CD4-positive, CD25-positive, alpha-beta regulatory T cell (primary cell): ENCODE measurements at places on chromosomes 6 and 20. TPM values are rescaled to one million over a fixed set of nuclear protein-coding genes. Genes with fewer than 3 reads are reported as not detected.

GRCh38 chr20:5091902-5092301, 27.9 kb downstream of the PCNA start:
- no peak for DNase-seq
- no peak overlapping the region for H3K27ac ChIP-seq
- no peaks in the 10 kb centered on the region for H3K27me3 ChIP-seq
- no peak overlapping the region for H3K4me3 ChIP-seq

DNA sequence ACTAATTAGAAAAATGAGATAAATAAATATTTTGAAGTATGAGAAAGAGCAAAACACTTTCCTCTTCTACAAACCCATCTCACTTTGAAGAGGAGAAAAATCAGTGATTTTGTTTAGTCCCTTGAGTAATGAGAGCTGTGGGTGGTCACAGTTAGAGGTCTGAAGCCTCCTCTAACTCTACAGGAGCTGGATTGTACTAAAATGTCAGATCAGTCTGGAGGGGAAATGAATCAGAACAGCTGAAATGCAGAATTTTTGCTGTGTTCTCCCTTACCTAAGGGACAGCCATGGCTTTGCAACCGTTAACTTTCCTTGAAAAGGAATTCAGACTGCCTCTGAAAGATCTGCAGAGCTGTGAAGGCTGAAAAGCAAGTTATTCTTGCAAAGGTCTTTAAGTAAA, 11.4 kb upstream of the RFPL4B start:
- no peak overlapping the region for H3K27ac ChIP-seq
- H3K36me3 ChIP-seq, result no peaks in the 10 kb centered on the region
- H3K4me1 ChIP-seq, result no peaks in the 10 kb centered on the region
- H3K27me3 ChIP-seq, result peaks cover 2% of the 10 kb centered on the region

GRCh38 chr6:20866036-20866435, 331.8 kb downstream of the CDKAL1 start:
- no peaks in the 10 kb centered on the region for H3K36me3 ChIP-seq
- no peak for DNase-seq
- no peak overlapping the region for H3K27ac ChIP-seq
- no peaks in the 10 kb centered on the region for H3K4me1 ChIP-seq
- H3K4me3 ChIP-seq, result no peak overlapping the region

DNA sequence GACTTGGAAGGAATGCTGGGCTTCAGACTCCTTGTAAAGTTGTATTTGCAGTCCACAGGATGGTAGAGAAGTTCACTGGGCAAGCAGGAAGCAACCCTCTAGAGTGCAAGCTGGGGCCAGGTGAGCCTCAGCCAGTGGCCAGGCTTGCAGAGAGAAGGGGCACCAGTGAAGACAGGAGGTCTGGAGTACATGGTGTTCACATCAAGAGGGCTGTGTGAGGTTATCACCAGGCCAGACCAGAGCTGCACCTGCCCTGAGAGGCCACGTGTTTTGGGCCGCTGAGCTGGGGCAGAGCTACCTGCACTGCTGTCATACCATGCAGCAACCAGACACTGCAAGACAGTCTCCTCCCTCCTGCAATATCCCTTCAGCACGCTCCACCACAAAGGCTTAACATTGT, 79.0 kb downstream of the SH3BGRL2 start:
- no peaks in the 10 kb centered on the region for H3K36me3 ChIP-seq
- H3K4me3 ChIP-seq, result no peak overlapping the region
- DNase-seq, result no peak
- H3K27ac ChIP-seq, result no peak overlapping the region
- no peaks in the 10 kb centered on the region for H3K4me1 ChIP-seq

Gene SLC32A1
- total RNA-seq, result not detected

Gene PGC
- total RNA-seq, result not detected

- H3K4me3 ChIP-seq, result no peak overlapping the region
- no peak overlapping the region for H3K27ac ChIP-seq
- no peaks in the 10 kb centered on the region for H3K27me3 ChIP-seq
- H3K36me3 ChIP-seq, result no peaks in the 10 kb centered on the region
Measured at GRCh38 chr20:61759286-61760065, 306.2 kb downstream of the TAF4 start.

GRCh38 chr6:52498538-52499017, 78.3 kb downstream of the TRAM2 start:
- no peaks in the 10 kb centered on the region for H3K27me3 ChIP-seq
- no peaks in the 10 kb centered on the region for H3K4me1 ChIP-seq
- DNase-seq, result no peak
- H3K36me3 ChIP-seq, result peaks cover 3% of the 10 kb centered on the region
- no peak overlapping the region for H3K27ac ChIP-seq

- no peaks in the 10 kb centered on the region for H3K27me3 ChIP-seq
- no peak for DNase-seq
- H3K4me1 ChIP-seq, result no peaks in the 10 kb centered on the region
- no peaks in the 10 kb centered on the region for H3K36me3 ChIP-seq
Measured at GRCh38 chr20:19252451-19253120, 40.1 kb downstream of the SLC24A3 start.

Gene CFB
- total RNA-seq, result 0.64 TPM
